ENCODE measurements at places on chromosomes 13 and 19. TPM values are rescaled to one million over a fixed set of nuclear protein-coding genes. Genes with fewer than 3 reads are reported as not detected.

RBM26 gene
- 13.0 TPM for total RNA-seq

R3HDM4 gene
- total RNA-seq, result 26.8 TPM

ZNF66 gene
- total RNA-seq, result 2.9 TPM

KLK12 gene
- total RNA-seq, result not detected

NFIC gene
- total RNA-seq, result 20.0 TPM

PROSER1 gene
- total RNA-seq, result 12.9 TPM

COX6B1 gene
- 1,937 TPM for total RNA-seq

DCAF15 gene
- total RNA-seq, result 14.2 TPM

NLRP9 gene
- total RNA-seq, result not detected
